ENCODE measurements at places on chromosomes 16 and 17.

- DNase-seq, result no peak
These were observed 18.7 kb downstream of the RHOT1 start for GRCh38 chr17:32161029-32161428.

GRCh38 chr17:19368229-19368628, 5.7 kb upstream of the B9D1 start:
- DNase-seq, result no peak

DNA sequence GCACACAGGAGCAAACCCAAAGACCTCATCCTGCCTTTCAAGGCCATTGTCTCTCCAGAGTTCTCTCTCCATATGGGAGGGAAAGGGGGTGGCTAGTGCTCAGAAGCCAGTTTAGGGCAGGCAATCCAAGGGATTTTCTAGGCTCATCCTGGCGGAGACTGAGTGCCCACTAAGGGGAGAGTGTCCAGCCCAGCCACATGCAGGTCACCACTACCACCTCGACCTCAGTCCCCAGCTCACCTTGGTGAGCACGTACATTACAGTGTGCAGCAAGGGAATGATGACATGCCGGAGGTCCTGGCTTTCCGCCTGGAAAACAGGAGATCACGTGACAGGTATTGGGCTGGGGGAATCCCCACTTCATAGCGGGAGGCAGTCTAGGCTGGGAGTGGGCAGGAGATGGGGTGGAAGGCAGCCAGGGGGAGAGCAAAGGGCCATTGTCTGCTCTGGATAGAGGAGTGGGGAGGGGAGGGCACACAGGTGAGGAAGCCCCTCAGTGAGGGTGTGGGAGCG, 29.9 kb downstream of the PIK3R6 start:
- DNase-seq, result no peak

- DNase-seq, result no peak
These were observed 5.7 kb upstream of the PKMYT1 start for GRCh38 chr16:2985893-2986355.

- no peak for DNase-seq
These were observed 36.6 kb downstream of the ANKRD11 start for GRCh38 chr16:89453501-89454321.

DNA sequence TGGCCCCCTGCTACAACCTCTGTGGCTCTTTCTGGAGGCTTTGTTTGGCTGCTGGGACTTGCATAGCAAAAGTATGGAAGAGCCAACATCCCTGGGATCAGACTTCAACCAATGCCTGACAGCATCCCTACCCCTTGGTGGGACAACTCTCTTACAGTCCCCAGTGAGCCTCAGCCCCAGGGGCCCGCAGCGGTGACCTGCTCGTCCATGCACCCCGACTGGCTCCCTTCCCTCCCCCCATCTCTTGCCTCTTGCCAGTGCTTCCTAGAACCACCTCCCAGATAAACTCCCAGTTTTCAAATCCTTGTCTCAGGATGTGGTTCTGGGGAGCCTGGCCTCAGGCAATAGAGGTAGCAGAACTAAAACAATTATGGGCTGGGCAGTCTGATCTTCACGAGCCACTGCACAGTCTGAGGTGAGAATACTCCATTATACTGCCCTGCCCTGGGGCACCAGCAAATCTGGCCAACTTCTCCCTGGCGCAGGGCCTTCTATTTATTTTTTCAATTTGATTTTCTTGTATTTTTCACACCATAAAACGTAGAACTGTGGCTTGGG, 86.6 kb upstream of the BRD7 start:
- no peak for DNase-seq

- no peak for DNase-seq
These were observed 9.2 kb upstream of the TVP23A start for GRCh38 chr16:10827691-10828341.

DNA sequence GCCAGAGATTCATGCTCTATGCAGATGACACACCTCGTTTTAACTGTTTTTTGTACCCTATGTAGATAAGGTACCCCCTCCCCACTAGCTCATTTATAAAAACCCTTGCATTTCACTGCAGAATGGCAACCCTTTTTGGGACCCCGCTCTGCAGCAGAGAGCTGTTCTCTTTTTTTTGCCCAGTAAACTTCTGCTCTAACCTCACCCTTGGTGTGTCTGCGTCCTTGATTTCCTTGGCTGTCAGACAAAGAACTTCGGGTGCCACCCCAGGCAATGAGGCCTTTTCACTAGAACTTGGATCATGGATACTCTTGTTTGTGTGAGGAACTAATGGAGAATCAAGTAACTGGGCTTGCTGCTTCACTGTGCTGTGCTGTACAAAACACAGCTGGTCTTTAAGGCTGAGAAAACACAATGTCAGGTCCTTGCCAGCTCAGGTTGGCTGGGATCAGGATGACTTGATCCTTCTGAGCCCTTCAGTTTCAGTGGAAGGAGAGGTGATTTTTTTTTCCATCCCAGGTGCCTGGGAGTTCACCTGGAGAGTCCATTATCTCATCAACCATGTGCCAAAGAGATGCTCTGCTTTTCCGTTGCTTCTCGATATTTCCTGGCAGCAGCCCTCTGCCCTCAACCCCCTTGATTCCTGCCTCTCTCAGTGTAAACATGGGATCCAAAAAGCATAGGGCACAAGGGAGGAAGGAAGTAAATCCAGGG, 133.2 kb upstream of the FAM20A start:
- DNase-seq, result no peak

DNA sequence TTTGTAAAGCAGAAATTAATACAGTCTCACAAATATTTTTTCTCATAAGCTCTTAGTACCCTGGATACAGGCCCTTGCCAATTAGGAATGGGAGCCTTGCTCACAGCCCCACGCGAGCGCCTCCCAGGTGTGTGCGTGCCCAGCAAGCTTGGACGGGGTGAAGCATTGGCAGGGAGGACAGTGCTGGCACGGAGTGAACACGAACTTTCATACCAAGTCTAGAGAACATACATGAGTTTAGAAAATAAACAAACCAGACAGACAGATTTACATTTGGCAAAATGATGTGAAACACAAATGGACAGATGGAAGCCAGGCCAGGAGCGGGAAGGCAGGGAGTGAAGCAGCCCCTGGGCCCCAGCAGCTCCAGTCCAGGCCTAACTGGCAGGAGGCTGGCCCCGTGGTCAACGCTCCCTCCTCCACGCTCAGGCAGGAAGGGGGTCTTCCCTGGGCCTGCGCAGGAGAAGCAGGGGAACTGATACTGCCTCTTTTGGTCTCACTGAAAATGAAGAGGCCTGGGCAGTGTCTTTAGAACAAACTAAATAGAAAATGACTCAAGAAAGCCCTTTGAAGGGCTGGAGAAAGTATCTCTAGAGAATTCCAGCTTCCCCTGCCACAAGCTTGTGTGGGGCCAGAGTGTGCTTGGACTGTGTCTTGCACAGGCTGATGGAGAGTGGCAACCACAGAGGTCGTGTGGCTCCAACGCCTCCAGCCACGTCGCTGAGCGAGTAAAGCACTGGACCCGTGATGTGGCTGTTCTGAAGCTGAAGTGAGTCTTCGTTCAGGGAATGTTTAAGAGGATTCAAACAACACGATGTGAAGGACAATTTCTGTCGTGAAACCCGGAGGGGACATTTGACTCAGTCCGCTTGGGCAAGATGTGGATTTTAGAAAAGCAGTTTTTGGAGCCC, 9.9 kb upstream of the FOXJ1 start:
- DNase-seq, result no peak

DNA sequence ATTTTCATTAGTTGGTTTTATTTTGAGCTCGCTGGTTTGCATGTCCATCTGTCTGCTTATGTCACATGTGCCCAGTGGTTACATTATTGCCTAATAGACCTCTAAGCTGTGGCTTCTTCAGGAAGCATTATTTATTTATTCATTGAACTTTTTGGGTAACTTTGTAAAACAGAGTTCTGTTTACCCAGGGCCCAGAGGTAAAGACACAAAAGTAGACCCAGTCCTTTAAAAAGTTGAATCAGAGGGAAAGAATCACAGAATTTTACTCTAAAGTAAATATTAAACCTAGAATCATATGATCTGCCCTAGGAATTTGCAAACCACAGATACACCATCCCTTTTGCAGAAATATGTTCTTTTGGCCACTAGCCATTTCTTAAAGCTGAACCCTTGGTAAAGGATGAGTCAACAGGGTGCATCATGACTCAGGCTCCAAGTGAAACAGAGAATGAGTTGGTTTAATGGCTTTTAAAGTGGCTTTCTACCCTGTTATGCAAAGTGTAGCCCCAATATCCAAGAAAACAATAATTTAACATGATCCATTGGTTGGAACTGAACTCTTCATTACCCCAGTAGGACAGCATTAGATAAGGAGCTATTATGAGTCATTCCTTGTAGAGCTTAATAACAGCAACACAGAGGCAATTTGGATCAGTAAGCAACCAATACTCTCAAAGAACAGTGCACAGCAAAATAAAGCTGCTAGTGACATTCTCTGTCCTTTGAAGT, 236.3 kb downstream of the KCNJ2 start:
- no peak for DNase-seq

DNA sequence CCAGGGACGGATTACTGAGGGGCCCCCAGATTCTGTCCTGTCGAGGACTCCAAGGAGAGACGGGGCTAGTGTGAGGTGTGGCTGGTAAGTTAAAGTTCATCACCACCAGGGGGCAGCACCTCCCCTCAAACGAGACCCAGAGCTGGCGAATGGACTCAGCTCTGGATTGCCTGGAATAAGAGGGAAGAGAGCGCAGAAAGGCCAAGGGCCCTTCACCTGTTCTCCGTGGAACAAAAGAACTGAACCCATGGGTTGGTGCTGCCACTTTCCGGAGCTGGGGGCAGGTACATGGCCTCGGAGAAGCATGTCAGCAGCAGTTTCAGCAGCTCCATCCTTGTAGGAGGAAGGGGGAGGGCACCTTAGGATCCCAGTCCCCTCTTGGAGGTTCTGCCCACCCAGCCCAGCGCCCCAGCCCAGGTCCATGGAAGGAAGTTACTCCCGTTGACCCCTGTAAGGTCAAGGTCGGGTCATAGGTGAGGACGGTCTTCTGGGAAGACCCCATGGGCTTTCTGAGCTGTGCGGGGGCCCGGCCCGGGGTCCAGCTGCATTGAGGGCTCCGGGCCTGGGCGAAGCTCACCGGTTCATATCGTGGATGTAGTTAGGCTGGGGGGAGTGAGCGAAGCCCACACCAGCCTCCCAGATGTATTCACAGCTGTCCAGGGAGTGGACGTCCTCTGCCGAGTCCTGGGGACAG, 10.8 kb downstream of the HID1 start:
- peak; percentile 80 for DNase-seq

DNA sequence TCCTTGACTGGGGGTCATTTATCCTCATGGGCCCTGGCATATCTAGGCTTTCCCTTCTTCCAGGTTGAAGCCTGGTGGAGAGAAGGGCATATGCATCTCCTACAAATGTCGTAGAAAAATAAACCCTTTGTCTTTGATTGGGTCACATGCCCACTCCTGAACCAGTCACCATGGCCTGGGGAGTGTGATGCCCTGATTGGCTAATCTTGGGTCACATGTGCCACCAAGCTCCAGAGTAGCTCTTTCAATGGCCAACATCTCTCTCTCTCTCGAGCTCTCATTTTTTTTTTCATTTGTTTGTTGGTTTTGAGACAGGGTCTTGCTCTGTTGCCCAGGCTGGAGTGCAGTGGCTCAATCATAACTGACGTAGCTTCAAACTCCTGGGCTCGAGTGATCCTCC, 5.6 kb upstream of the XPO6 start:
- no peak for DNase-seq

- DNase-seq, result no peak
These were observed 345.4 kb downstream of the PMP22 start for GRCh38 chr17:14919631-14920213.
